AG04449 (cell line): ENCODE measurements at places on chromosomes 12 and 14.
A peak's percentile ranks its signal among the peaks of the same experiment; 100 is the strongest.

DNA sequence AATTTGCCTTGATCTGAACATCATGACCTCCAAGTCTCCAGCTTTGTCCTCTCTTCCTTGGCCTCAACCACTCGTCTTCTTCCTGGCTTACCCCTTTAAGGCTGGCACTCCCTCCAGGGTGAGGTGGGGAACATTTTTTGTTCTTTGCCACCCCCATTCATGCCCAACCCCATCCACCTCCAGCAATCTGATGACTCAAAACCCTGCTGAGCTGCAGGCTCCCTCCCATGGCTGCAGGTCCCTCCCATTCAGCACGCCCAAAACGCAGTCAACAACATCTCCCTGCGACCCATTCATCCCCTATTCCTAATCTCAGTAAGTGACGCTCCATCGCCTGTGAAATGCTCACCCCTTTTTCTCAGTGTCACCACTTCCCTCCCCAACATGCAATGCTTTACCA, 138.8 kb upstream of the PRMT8 start:
- DNase-seq = no peak

DNA sequence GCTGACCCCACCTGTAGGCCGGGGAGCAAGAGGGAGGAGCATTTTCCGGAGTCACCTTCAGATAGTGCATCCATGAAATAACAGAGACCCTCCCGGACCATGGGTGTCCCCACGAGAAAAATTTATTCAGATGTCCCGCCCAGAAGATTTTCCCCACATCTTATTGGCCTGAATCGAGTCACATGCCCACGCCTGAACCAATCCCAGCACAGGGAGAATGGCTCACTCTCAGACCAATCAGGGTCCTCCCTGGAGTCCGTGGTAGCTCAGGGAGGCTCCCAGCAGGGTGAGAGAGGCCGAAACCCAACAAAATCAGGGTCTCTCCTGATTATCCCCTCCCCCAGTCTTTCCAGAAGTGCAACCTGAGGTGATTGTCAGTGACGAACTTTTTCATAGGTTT, 16.4 kb upstream of the NCOR2 start:
- no peak for DNase-seq

DNA sequence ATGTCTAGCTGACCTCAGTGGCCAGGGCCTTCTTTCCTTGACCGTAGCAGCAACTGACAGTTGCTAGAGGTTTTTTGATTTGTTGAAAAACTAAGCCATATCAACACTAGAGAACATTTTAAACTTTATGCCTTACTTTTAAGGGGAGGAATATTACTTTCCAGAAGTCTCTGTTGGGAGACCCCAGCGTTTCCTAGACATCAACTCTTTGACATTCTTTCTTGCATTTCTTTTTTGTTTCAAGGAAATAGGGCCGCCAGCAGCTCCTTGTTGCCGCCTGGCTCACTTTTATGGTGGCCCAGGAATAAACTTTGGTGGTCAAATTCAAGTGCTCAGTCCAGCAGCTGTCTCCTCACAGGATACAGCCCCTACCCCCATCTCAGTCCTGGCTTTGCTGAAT, 2.5 kb upstream of the HOXC11 start:
- no peak for DNase-seq

DNA sequence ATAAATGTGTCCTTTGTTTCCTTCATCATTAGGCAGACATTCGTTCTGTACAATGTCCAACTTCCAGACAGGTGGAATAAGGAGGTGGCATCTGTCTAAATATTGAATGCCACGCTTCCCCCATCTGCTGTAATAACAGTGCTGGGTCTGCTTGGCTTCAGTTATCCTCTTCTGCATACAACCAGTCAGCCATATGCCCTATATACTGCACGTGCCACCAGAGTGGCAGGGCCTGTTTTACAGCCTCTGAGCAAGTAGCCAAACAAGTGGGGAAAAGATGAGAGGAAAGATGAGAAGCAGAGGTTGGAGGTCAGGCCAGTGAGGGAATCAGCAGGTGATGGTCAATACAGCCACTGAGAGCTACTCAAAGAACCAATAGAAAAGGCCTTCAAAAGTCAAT, 55.4 kb downstream of the OTX2 start:
- DNase-seq = no peak

DNA sequence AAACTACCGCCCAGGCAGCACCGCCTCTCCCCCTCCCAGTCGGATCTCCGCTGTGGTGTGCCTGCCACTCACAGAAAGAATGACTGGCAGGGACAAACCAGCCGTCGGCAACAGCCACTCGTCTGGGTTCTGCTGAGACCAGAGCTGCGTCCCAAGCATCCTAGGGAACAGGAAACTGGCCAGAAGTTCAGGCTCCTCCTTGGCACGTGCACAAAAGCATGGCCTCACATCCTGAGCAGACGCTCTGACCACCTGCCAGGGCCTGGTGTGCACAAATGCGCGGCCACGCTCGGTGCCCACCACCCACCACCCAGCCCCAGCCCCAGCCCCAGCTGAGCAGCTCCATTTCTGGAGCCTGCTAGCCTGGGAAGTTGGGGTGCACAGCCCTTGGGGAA, 214.8 kb downstream of the DPF3 start:
- no peak for DNase-seq

DNA sequence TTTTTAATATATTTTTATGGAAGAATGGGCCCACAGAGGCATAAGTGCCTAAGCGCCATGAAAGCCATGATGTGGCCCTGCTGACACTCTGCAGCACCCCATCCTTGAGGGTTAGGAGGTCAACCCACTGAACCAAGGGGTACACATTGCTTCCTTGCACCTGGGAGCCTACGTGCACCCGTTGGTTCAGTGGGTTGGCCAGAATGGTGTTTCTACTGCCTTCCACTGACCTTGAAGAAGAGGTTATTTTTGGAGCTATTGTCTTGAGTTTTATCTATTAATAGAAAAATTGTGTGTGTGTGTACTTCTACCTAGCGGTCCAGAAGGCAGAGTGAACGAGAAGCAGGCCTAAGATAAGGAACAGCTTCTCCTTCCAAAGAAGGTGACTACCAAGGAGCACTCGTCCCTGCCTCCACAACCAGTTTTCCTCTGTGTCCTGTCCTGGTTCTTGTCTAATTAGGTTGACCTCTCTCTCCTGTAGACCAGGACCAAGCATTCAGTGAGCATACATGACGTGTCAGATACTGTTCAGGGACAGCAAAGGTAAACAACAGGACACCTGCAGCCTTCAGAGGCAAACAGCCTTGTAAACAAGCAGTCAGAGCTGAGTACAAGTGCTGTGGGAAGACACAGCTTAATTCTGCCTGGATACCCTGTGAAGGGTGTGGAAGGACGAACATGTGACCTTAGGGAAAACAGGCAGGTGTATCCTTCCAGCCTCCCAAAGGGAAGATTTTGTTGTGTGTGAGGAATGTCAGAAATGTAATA, 30.4 kb upstream of the PLEK2 start:
- no peak for DNase-seq

DNA sequence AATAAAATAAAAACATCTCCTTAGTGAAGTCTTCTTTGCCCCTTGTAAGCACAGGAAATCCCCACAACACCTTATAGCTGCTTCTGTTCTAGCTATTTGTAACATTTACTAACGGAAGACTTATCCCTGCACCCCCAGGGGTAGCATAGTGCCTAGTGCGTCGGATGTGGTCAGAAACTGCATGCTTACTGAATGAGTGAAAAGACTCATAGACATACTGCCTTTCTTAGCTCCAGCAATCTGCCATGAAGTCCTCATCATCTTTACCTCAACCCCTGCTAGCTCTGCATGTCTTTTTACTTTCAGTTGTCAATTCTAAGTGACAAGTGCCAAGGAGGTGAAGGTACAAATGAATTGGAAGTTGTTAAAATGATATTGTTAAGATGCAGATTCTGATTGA, 12.9 kb downstream of the RIOX1 start:
- DNase-seq = peak; percentile 17

GRCh38 chr12:88955531-88955930, 375.3 kb upstream of the KITLG start:
- no peak for DNase-seq

GRCh38 chr14:98163873-98164272, 1108.1 kb downstream of the BCL11B start:
- DNase-seq = no peak

DNA sequence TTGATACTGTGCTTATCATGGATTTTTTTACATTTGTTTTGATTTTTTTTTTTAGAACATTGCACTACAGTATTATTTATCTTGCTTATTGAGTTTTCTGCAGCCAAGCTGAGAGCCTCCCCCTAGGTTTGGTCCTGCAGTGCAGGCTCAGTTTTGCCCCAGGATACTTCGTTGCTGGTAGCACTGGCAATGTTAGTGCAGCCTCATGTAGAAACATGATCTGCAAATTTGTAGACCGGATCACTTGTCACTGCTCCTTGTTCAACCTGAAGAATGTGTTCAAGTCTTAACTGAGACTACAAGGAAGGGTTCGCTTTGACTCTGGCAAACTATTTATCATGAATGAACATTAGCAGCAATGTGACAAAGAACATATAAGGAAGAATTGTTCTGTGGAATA, 377.2 kb upstream of the PDE3A start:
- no peak for DNase-seq

DNA sequence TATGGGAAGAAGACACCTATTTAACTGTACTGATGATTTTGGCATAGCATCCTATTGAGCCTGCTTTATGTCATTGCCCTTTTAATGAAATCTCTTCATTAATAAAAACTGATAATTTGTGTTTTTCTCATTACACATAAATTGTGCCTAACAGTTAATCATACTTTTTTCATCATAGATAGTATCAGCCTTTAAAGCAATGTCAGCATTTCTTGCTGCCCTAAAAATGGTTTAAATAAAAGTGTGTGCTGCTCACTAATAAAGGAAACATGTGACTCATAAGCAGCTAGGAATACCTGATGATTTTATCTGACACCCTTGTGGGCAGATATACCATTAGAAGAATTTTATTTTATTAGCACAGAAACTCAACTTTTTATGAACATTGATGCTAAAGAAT, 26.7 kb downstream of the TBK1 start:
- no peak for DNase-seq

- DNase-seq = no peak
These were observed 46.1 kb downstream of the NIN start for GRCh38 chr14:50784683-50785456.

GRCh38 chr12:57844709-57845477, 1.6 kb downstream of the CTDSP2 start:
- DNase-seq = no peak

DNA sequence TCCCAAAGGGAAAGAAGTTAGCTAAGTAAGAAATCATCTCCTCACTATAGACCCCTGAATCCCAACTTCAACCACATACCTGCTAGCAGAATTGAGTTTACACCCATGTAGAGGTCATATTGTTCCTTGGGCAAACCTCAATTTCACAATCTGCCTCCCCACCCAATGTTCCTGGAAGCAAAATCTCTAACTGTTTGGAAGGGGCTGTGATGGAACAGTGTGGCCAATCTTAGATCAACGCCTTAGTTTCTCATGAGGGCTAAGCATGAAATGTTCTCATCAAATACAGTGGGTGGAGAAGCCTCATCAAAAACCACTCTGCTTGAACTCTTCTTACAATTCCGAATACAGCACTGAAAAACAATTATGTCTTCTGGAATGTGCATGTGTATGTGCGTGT, 284.0 kb upstream of the NOS1 start:
- no peak for DNase-seq

GRCh38 chr12:15527201-15528080, 205.1 kb downstream of the PTPRO start:
- DNase-seq = no peak

DNA sequence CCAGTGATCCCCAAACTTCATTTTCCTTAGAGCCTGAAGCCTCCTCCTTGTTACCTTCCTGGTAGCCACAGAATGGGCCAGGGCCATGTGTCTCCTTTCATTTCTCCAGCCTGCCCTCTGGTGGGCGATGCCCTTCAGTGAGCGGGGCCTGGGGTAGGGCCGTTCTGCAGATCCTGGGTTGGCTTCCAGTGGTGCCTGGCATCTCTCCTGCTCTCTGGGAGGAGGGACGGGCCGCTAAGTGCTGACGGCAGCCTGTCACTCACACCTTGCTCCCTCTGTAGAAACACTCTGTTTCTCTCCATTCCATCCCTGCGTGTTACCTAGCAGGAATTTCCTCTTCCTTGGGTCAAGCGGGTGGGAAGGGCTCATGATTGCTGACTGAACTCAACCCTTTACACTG, 232.1 kb downstream of the CACNA1C start:
- no peak for DNase-seq

DNA sequence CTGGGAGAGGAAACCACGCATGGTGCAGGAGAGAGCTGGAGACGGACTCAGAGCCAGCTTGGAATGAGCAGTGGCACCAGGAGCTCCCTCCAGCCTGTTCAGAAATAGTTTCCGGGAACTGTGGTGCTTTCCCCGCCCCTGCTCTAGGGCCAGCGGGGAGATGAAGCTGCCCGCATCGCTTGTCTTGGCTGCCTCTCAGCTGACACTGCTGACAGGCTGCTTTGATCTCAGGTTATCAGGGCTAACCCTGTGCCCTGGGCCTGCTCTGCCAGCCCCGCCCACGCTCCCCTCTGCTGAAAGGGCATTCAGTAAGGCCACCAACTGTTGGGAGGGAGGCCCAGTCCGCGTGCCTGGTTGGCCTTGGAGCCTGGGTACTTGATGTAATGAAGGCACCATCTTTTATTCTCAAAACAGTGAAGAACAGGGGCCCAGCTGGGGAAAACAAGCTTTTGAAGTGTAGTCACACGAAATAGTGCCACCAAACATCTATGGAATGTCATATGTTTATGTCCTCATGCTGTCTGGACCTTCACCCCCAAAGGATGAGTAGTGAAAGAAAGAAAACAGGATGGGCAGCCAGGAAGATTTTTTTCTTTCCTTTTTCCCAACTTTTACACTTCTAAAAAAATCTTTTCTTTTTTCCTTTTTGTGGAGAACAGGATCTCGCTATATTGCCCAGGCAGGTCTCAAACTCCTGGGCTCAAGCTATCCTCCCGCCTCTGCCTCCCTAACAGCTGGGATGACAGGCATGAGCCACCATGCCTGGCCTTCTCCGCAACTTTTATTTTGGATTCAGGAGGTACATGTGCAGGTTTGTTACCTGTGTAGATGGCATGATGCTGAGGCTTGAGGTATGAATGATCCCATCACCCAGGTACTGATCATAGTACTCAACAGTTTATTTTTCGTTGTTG, 115.9 kb upstream of the TBX3 start:
- no peak for DNase-seq

DNA sequence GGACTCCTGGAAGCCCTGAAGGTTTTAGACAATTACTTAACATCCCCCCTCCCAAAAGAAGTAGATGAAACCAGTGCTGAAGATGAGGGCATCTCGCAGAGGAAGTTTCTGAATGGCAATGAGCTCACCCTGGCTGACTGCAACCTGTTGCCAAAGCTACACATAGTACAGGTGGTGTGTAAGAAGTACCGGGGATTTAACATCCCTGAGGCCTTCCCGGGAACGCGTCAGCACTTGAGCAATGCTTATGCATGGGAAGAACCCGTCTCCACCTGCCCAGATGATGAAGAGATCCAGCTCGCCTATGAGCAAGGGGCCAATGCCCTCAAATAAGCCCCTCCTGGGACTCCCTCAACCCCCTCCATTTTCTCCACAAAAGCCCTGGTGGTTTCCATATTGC, 10.6 kb upstream of the SPPL3 start:
- no peak for DNase-seq
